HuH-7 (cell line): ENCODE measurements at places on chromosomes 3 and 15.
A peak's percentile ranks its signal among the peaks of the same experiment; 100 is the strongest.

GRCh38 chr15:82680200-82681102 lies 29.2 kb downstream of the AP3B2 start:
- DNase-seq: no peak

DNA sequence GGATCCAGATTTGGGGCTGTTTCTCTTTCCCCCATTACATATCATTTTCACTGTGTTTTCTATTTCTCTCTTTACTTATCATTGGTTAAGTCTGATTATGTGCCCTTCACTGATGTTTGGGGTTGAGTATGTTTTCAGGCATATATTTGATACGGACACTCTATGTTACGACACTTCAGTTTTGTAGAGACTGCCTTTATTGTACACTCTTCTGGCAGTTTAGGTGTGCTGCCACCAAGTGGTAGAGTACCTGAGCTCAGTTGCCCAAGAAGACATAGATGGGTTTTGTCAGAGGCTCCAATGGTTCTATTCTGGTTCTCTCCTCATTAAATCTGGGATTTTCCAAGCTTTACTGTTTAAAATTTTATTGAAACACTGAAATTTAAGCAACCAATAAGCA lies 255.0 kb upstream of the ROPN1 start:
- peak; percentile 37 for DNase-seq

DNA sequence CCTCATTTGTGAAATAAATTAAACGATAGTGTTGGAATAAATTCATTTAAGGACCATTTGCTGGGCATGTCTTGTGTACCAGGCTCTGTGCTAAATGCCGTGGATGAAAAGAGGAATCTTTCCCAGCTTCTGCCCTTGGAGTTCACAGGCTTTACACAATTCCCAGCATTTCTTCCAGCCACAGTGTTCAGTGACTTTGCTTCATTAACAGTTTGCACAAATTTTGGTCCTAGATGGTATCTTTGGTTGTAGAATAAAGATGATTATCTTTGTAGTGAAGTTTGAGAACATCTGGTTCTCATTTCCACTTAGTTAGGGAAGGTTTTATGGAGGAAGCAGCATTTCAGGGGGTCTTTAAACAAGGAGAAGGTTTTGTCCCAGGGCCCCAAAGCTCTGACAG lies 100.1 kb downstream of the LRTM1 start:
- DNase-seq: no peak

DNA sequence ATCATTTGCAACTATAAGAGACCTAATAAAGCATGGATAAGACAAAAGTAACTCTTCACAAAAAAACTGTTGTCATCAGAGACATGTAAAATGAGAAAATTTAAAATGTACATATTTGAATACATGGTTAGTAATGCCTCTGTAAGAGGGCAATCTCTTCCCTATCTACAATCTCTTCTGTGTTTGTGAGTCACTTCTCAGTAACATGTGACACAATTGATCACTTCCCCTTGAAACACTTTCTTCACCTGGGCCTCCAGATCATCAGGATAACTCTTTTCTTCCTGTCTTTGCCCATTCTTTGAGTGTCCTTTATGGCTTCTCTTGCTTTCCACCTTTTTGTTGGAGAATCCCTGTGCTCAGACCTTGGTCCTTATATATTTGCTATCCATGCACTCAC lies 50.4 kb downstream of the TFDP2 start:
- DNase-seq: no peak

- no peak for DNase-seq
Measured at GRCh38 chr3:143514109-143514508, 334.2 kb downstream of the SLC9A9 start.

DNA sequence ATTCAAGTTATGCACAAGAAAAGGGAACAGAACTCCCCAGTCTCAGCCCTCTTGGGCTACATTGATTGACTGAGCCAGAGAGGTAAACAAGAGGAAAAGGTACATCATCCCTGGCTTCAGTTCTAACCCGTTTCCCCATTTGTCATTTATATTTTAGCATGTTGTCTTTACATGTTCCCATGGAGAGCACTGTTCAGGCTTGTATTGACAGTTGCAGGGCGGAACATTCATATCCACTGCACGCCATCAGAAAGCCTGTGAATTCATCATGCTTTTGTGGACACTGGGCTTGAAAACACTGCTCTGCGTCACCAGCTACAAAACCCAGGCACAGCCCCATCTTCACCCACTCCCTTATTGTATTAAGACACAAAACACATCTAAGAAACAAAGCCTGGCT lies 240.9 kb upstream of the EIF1B start:
- no peak for DNase-seq

DNA sequence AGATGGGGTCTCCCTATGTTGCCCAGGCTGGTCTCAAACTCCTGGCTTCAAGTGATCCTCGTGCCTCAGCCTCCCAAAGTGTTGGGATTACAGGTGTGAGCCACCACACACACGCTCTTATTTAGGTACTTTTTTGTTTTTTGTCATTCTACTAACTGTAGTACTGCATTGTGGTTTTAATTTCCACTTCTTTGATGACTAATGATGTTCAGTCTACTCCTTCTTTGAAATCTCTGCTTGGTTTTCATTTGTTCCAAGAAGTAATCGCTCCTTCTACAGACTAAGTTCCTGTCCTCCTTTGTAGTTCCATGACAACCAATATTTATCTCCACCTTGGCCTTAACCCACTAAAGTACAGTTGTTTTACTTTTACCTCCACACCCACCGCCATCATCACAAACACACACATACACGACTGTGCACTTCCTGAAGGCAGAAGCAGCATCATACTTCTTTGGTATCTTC lies 529 bp upstream of the DLEC1 start:
- DNase-seq: no peak

DNA sequence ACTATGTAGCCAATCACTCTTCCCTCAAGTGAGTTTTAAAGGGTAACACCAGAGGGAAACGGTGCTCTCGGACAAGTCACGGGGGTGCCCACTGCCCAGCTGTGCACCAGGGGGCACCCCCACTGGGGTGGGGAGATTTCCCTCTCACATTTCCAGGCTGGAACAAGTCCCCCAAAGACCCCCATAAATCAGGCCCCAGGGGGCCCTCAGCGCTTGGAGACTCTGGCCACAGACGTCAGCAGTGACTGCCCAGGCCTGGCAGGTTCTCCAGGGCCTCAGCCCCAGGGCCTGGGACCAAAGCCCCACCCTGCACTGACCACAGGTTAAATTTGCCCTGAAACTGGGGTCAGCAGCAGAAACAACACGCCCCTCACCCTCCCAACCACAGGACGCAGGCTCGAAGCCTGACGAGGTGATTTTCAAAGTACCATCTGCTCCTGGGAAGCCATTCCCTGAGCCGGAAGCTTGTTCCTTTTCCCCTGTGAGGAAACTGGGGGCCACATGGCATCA lies 17.0 kb downstream of the XXYLT1 start:
- no peak for DNase-seq

DNA sequence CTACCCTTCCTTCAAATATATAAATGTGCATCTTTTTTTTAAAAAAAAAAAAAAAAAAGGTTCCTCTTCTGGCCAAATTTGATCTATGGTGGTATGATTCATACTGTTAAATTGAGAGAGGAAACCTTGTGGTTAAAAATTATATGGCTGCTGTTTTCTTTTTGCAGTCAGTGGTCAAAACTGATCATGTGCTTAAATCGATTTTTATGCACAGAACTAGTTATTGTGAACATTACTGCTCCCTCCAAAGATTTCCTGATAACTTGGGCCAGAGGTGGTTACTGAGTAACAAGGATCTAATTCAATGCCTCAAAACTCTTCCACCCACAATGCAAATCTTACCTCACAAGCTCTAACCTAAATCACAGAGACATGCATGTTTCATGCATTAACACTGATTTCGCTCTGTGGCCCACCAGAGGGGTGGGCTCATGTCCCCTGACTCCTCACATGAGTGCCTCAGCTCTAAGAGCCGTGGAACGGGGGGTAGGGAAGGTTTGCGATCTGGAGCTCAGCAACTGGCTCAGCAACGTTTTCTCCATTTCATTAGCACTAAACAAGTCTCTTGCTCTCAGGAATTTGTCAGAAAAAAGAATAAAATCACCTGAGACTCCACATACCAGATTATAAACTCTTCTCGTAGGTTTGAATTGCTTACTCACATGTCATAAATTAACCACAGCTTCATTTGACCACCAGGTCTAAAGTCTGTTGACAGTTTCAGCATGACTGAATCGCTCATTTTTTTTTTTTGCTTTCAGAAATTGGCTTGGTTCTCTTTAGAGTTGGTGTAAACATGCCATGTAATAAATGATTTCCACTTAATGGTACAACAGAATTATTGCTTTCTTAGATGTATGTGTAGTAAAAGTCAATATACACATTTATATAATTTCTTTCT lies 280.4 kb downstream of the CD47 start:
- DNase-seq: peak; percentile 53

GRCh38 chr3:118587037-118587741 lies 447.5 kb downstream of the IGSF11 start:
- no peak for DNase-seq

DNA sequence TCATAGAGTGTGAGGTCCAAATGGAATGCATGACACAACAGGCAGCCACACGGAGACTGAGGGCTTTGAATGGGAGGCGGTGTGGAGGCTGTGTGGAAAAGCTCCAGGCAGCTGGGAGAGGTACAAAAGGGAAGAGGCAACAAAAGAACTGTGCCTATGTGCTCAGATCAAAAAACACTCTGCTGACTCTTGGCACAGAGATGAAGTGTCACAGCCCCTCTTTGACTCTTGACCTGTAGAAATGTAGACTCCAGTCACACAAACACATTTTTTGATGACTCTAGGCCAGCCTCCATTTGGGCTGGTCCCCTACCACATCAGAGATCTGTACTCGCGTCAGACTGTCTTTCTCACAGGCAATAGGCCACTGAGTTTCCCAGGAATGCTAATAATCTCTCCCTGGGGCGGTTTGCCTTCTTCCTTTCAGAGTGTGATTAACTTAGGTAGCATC lies 456.0 kb downstream of the TUSC7 start:
- DNase-seq: no peak

GRCh38 chr15:60407415-60407805 lies 9.6 kb upstream of the ANXA2 start:
- no peak for DNase-seq

DNA sequence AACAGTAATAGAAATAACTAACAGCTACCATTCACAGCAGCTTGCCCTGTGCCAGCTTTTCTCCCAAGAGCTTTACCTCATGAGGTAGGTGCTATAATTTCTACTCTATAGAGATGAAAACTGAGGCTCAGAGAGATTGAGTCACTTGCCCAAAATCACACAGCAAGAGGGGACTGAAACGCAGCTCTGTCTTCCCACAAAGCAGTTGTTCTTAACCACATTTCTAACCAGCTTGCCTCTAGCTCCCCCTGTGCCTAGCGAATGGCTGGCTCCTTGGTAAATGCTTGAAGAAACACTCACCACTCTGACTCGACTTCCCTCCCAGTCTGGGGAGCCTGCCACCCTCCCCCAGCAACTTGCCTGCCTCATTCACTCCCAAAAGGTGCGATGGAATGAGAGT lies 15.6 kb upstream of the TMEM40 start:
- DNase-seq: no peak

- peak; percentile 46 for DNase-seq
Measured at GRCh38 chr3:48088056-48088748, 72.0 kb upstream of the MAP4 start.

GRCh38 chr3:6228958-6229683 lies 631.8 kb upstream of the GRM7 start:
- no peak for DNase-seq

DNA sequence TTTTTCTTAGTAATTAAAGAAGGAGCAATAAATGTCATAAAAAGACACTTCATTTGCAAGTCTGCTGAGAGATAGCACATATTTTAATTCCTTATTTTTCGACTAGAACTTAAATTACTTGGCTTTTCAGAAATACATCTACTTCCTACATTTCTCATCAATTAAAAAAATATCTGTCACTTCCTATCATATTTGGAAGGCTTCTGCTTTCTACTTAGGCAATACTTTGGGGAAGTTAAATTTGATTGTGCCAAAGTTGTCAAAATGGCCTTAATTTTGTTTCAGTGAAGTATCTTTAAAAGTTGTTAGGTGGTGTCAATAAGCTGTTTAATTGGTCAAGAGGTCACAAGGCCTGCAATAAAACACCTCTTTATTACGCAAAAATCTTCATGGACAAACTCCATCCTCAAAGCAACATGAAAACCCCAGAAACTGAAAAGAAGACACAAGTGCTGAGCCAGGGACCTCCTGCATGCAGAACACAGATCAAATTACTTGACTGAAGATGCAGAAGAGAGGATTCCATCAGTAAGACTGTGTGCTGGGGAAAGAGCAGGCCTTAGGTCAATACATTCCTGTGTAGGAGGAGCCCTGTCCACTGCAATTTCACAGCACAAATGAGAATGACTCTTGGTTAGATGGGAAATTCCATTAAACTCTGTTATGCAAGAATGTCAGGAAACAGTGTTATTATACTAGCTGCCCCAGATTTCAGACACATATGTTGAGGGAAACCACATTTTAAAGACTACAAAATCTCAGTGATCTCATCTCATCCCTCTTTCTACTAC lies 48.0 kb upstream of the FSTL1 start:
- no peak for DNase-seq

DNA sequence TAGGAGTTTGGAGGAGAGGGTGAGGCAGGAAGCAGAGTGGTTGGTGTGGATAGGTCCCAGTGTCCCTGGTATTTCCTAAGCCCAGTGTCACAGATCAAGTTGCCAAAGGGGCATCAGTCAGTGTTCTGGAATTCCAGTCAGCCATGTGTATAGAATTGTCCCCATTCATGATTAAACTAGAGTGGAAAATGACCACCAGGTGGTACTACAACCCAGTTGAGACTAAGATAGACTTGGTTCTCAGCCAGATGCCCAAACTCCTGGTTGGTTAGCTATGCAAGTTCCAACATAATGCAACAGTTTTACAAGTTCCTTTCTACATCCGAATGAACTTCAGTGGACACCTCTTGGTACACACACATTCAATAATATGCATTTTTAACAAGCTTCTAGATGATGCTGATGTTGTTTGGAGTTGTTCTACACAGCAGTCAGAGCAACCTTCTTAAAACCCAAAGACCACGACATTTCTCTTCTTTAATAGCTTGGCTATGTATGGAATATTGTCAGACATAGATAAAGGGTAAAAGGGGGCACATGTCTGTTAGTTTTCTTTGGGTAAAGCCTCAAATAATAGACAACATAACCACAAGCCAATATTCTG lies 8.4 kb upstream of the ATR start:
- DNase-seq: peak; percentile 29
